NCI-H748 treated with DMSO at 0.1 percent for 48 hours (cell line): ENCODE measurements at places on chromosomes 11 and 22.
A peak's percentile ranks its signal among the peaks of the same experiment; 100 is the strongest.

DNA sequence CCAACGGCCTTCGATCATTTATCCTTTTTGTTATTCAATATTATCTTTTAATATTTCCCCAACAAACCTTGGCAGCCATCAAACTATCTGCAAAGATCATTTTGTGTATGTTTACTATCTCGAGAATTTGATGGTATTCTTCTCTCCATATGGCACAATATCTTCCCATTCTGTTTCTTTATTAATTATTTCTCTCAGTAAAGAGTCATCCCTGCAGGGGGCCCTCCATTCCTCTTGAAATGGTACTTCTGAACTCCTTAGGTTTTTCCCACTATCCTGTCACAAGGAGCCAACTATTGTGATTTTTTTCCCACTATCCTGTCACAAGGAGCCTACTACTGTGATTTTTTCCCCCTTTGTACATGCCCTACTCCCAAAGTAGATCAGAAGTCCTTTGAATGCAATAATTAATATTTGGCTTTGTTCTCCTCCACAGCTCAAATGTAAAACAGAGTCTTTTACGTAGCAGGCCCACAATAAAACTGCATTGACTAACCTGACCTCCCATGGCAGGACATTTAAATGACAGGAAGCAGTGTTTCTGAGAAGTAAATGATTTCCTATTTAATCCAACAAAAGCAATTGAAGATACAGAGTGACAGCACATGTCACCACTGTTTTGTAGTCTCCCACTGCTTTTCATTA lies 43.3 kb downstream of the PDGFD start:
- no peak for DNase-seq

DNA sequence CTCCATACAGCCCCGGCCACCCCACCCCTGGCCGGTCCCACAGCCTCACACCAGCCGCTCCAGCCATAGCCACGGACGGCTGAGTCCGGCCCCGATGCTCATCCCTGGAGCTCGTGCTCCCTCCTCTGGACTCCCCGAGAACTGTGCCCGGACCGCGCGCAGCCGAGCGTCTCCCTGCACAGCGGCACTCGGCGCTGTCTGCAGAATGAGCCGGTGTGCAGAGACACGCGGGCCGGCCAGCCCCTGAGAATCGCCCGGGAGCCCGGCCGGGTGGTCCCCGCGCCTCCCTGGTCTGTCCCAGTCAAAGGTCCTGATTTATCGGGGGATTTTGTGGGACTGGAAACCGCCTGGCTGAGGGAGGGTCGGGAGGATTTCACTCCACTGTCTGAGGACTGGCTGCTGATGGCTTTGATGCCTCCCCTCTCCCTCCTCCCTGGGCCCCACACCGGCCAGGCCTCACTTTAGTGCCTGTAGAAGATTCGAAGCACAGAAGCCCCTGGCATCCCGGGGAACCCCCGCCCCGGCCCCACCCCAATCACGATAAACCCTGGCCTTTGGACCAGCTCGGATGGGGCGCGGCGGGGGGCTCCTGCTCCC lies 102.7 kb downstream of the BRD1 start:
- peak; percentile 70 for DNase-seq

DNA sequence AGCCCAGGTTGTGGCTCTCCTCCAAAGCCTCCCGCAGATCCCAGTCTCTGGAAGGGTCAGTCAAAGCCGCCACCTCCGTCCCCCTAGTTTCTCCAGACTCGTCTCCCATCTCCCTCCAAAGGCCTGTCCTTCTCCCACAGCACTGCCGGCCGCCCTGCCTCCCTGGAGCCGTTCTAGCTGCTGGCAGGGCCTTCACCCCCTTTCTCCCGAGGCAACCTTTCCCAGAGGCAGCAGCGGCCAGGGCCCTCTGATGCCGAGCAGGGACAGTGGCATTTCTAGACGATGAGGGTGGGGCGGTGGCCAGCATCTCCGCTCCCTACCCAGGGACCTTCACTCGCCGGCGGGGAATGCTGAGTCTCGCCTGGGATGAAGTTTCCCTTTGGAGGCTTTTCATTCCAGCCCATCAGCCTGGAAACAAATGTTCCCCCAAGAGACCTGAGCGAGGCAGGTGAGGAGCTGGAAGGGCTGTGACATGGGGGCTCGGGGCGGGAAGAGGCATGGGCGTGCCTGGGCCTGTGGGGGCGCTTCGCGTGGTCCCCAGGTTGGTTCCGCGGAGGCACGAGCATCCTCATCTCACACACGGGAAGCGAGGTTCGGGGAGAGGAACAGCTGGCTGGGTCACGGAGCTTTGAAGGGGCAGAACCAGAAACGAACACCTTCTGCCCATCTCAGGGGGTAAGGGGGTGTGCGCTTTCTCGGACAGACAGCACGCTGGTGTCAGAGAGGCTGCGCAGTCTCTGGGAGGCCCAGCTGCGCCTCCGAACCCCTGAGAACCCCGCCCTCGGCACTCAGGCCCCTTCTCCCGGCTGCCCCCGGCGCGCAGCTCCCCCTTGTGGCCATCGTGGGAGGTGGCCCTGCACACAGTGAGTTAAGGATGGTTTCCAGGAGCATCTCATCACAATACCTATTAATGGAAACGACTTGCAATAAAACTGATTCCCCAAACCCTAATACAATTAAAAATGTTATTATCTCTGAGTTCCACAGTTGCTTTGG lies 18.1 kb upstream of the KLHL35 start:
- DNase-seq: peak; percentile 8

- DNase-seq: no peak
Observed at GRCh38 chr11:105032495-105032894, 2.4 kb downstream of the CASP1 start.

- DNase-seq: no peak
Observed at GRCh38 chr11:32615422-32615821, 31.8 kb downstream of the EIF3M start.

DNA sequence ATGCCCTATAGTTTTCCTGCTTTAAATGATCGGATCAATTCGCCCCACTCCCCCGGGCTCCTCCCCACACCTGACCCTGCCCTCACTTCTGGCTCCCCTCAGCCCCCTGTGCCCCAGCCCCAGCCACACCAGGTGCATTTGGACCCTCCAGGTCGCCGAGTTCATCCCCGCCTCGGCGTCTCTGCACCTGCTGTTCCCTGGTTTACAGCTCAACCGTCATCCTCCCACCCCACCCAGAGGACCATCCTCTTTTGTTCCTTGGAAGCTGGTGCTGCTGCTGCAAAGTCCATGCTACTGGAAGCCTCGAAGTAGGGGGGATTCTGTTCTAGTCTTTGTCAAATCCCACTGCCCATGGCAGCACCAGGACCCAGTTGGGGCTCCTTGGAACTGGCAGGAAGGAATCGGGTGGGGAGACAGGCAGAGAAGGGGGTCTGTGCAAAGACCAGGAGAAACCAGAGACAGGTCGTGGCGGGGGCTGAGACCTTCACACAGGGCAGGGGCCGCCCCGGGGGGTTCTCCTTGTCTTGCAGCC lies 4.5 kb upstream of the MUC5B start:
- no peak for DNase-seq

GRCh38 chr22:36673821-36674220 lies 29.7 kb downstream of the CACNG2 start:
- no peak for DNase-seq

DNA sequence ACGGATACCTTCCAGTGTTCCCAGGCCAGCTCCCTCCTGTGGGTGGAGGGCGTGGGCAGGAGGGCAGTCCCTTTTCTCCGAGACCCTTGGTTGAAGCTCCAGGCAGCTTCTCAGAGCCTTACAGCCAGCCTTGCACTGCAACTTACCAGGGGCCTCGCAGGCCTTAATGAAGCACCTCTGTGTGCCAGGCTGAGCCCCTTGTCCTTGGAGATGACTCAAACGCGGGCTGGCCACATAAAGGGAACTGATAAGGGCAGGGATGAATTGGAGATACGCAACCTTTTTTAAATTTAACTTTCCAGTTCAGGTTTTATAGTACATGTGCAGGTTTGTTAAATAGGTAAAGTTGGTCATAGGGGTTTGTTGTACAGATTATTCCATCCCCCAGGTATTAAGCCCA lies 72.7 kb downstream of the WNT7B start:
- DNase-seq: no peak

GRCh38 chr22:23527971-23528740 lies 51.9 kb downstream of the IGLL1 start:
- DNase-seq: no peak

- peak; percentile 53 for DNase-seq
Observed at GRCh38 chr11:14643697-14644225, at the start of gene PDE3B. TSS of gene PDE3B (plus strand) at chr11:14643804. CDS start at chr11:14644076, 272 bp downstream.

DNA sequence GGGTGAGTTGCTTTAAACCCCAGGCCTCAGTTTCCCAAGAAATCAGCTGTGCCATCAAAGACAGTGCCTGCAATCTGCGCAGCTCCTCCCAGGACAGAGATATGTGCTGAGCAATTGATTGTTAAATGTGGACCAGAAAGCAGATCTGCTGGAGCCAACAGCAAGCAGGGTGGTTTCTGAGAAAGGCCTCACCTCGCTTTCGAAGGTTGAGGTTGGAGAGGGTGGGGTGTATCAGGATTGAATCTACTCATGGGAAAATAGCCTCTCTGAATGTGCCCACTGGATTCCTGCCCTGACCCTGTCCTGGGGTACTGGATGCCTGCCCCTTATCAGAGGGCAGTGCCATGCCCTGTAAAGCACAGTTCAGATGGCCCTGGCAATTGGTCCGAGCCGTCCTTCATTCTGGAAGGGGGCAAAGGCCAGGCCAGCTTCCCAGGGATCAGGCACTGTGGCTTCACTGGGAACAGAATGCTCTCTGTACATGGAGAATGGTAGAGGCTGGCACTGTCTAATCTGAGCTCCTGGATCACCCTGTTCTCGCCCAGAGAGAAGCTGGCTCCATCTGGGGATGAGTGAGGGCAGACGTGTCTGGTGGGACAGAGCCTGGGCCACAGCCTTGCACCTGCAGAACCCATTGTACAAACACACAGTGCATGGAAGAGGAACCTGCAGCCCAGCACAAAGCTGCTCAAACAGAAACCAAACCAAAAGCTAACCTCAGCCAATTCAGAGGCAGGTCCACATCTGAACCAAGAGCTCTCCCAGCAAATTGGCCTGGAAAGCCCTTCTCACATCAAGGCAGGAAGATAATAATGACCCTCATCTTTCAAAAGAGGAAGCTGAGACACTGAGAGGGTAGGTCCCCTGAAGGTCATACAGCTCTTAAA lies 15.2 kb downstream of the DHCR7 start:
- no peak for DNase-seq

GRCh38 chr11:111957663-111958444 lies 20.7 kb downstream of the DIXDC1 start:
- no peak for DNase-seq
